LHCN-M2 (cell line): ENCODE measurements at places on chromosomes 12 and 14.

- no peak for DNase-seq
These were observed 27.6 kb downstream of the TUBA1A start for GRCh38 chr12:49161092-49161795.

- DNase-seq: no peak
These were observed 14.7 kb downstream of the RHOF start for GRCh38 chr12:121778567-121779421.

DNA sequence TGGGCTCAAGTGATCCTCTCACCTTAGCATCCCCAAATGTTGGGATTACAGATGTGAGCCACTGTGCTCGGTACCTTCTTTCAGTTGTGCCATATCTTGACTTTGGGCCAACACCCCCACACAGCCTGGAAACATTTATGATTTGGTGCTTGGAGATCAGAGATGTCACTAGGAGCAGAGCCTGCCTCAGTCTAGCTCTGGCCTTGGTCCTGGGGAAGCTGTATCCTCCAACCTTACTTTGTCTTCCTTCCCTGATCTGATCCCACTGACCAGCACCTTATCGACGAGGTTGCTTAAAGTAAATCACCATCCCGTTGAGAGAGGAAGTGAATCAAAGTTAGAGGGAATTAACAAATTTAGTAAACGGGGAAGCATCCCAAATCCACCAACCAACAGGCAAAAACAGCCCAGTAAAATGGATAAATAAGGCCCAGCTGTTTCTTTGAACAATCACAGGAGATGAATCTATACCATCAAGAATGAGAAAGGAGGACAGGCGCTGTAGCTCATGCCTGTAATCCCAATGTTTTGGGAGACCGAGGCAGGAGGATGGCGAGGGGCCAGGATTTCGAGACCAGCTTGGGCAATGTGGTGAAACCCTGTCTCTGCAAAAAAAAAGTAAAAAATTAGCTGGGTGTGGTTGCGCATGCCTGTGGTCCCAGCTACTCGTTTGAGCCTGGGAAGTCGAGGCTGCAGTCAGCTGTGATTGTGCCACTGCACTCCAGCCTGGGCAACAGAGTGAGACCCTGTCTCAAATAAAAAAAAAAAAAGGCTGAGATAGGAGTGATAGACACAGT, 3.4 kb downstream of the PLBD2 start:
- DNase-seq: no peak

DNA sequence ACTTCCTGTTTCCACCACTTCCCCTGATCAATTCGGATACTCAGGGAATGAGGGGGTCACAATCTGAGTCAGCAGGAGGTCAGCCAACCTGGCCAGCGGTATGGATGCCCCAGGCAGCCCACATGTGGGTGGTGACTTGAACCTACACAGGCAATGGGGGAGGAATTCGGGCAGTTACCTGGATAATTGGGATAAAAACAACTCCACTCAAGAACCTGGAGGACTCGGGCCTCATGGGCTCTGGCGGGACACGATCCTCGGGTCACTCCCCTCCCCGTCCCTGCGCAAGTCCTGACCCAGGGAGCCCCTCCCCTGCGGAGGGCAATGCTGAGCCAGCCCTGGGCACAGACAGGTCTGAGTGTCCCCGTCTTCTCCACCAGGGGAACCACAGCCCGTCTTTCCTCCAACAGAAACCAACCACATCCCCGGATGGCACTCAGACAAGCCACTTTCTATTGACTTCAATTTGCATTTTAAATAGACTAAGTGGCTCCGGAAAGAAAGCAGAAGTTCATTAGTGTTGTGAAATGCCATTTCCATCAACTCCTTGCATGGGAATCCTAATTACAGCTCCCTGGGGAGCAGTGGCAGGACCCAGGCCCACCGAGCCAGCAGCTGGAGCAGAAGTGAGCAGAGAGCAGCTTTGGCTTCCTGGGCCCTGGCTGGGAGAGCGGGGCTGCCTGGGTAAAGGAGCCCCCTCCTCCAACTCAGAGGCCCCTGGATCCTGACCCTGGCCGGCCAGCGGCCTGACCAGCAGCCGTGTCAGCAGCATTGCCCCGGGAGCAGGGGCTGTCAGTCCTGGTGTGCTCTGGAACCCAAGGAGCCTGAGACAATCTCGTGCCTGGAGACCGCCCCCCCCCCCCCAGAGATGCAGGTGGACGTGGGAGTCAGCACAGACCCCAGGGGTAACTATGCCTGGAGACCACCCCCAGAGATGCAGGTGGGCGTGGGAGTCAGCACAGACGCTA, 374.1 kb downstream of the ADGRD1 start:
- DNase-seq: no peak

GRCh38 chr12:46787496-46788055, 38.2 kb downstream of the SLC38A4 start:
- no peak for DNase-seq

GRCh38 chr12:31362759-31363415, 36.9 kb upstream of the SINHCAF start:
- no peak for DNase-seq

GRCh38 chr12:18171571-18171970, 81.6 kb upstream of the RERGL start:
- DNase-seq: peak; percentile 66

- DNase-seq: no peak
These were observed 62.3 kb upstream of the TMPO start for GRCh38 chr12:98453070-98453469.

DNA sequence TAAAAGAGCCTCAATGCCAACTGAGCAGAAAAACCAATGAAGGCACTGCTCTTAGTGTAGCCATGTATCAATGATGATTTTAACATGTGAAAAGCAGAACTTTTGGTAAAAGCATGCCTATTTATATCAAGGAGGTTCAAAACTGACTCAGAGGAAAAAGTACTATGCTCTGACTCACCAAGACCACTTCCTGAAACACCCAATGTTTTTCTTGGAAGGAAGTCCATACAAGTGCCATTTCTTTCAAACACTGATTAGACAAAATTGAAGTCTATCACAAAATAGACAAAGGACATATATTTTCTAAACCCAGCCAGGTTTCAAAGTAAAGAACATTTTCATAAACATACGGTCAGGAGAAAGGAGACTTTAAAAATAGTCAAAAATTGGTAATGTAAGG, 88.6 kb downstream of the EPS8 start:
- peak; percentile 93 for DNase-seq

GRCh38 chr14:104221636-104222369, 83.4 kb downstream of the KIF26A start:
- no peak for DNase-seq

GRCh38 chr14:91274796-91275195, 30.3 kb upstream of the GPR68 start:
- no peak for DNase-seq
